ENCODE measurements at places on chromosomes 6 and 20.

DNA sequence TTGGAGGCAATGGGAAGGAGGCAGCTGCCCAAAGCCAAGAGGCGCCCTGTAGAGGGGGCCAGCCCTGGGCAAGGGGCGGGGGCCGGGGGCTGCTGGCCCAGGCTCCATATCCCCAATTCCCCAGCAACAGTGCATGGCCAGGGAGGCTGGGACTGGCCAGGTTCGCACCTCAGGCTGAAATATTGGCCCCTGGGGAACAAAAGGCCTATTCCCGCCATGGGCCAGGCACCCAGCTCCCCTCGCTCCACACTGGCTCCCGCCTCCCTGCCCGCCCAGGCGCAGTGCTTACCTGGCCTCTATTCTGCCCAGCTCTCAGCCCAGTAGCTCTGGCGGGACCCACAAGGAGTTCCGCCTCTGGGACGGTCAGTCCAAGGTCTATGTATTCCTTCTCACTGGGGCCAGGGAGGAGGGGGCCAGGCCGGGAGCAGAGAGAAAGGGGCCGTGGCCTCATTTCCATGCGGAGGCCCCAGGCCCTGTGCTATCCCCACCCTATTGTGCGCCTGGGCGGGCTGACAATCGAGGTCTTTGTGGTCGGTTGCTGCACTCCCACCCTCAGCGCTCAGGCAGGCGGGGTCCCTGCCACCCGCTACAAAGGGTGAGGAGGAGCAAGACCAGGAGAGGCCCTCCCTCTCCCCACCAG lies 42.3 kb downstream of the YTHDF1 start:
- no peak for DNase-seq

DNA sequence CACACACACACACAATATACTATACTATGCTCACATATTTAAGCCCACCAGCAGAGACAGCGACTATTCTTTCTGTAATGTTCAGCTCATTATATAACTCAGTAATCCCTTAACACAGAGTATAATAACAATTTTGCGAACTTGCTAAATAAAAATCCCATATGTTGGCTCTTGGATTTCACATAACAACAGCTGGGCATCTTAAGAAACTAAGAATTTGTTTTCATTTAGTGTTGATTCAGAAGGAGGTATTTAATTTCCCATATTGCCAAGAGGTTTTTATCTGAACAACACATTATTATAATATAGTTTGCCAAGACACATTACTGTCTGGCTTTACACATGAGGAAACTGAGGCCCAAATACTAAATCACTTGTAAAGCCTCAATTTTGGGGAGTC lies 7.4 kb downstream of the ECT2L start:
- DNase-seq = no peak

DNA sequence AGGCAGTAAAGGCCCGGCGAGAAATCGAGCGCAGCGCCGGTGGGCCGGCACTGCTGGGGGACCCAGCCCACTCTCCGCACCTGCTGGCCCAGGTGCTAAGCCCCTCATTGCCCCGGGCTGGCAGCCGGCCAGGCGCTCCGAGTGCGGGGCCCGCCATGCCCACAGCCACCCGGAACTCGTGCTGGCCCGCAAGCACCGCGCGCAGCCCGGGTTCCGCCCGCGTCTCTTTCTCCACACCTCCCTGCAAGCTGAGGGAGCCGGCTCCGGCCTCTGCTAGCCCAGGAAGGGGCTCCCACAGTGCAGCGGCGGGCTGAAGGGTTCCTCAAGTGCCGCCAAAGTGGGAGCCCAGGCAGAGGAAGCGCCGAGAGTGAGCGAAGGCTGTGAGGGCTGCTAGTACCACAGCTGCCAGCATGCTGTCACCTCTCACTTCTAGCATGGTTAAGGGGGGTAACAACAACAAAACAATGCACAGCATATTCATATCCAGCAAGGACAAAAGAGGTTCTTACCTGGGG lies 11.3 kb upstream of the GMPR start:
- DNase-seq = no peak

DNA sequence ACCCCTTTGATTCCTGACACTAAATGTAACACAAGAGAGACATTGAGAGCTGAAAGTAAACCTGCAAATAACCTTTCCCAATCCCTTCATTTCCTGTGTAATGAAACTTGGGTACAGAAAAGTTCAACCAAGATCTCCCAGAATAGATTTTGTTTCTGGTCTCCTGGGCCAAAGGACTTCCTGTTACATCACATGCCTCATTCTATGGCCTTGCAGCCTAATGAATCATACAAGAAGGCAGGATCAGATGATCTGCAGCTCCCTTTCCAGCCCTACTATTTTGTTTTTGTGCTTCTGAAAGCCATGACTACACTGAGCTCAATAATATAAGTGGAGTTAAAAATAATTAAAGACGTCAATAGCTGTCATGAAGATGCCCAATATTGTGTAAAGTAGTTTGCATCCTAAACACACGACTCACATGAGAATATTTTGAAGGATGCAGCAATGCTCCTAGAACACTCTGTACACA lies 73.4 kb upstream of the NOX3 start:
- peak; percentile 39 for DNase-seq

Measured in tibial artery (tissue), 4 donors.